ENCODE measurements at places on chromosomes 6 and 20.

DNA sequence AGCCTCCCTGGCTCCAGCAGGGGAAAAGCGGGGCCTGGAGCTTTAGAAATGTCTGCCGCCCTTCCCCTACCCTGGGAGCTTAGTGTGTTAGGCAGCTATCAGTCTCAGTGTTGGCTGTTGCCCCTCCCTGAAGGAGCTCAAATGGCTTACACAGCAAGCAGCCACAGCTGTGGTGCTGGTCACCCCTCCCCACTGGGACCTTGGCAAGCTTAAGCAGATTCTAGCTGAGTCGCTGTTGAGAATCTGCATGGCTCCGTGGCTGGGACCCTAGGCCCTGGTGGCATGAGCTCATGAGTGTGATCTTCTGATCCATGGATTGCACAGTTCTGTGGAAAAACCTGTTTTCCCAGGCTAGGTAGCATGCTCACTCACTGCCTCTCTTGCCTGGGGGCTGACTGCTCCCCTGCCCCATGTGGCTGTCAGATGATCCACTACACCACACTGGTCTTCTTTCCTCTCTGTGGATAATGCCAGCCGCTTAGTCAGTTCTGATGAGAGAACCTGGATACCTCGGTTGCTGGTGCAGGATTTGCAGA lies 714.0 kb downstream of the MAFB start:
- no peak for DNase-seq

- DNase-seq = no peak
These were observed 376.0 kb upstream of the HS3ST5 start for GRCh38 chr6:114718716-114719270.

DNA sequence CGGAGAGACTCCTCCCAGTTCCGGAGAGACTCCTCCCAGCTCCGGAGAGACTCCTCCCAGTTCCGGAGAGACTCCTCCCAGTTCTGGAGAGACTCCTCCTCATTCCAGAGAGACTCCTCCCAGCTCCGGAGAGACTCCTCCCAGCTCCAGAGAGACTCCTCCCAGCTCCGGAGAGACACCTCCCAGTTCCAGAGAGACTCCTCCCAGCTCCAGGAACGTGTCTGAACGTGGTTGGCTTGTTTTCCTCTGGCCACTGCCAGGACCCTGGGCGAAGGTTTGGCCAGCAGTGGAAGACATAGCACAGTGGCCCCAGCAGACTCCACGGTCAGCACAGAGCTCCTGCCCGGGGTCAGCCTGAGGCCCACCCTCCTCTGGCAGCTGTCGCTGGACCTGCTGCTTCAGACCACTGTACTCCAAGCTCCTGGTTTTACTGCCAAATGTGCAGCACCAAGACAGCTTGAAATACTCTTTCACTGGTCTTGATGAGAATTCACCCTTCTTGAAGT lies 122.3 kb upstream of the AFDN start:
- DNase-seq = no peak

DNA sequence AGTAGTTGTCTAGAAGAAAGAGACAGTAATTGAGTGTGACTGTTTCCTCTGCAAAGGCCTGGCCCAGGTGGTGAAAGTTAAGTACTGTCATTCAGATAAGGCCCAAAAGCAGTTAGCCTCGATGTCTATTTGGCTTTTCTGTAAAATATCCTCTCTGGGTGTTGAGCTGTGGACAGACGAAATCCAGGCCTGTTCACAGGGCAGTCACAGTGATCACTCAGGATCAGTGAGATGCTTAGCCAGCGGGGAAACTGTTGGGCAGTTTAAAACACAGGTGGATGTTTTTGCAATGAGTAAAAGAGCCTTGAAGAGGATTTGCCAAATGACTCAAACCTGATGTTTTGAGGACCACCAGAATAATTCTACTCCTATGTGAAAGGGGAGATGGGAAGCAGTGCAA lies 22.0 kb upstream of the PRDM1 start:
- peak; percentile 20 for DNase-seq

DNA sequence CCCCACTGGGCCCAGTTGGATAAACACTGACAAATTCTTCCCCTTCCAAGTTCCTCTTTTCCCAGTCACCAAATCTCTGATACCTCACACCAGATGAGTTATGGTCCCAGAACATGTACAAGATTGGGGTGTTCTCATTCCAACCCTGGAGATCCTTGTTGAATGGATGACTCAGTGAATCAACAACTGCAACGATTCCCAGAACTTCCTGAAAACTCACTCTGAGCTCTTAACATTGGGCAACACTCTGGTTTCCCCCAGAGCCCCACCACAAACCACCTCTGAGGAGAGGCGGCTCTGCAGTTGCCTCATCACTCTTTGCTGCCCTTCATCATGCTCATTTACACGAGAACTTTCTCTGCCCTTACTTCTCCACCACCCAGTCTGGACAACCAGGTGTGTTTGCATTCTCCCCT lies 115.2 kb downstream of the MRPL14 start:
- DNase-seq = peak; percentile 100

DNA sequence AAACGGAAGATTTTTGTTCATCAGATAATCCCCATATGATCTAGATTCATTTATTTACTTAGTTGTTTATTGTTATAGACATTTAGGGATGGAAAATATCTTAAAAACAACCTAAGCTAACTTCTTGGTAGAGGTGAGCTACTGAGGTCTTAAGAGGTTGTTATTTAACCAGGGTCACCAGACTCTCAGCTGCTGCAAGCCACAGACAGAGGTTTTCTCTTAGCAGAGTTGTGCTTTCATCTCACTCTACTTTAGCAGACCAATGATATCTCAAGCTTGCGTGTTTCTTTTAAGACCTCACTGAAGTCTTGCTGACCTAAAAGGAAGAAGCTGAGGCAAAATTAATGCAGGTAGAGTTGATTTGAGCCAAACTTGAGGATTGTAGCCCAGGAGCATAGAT lies 43.6 kb downstream of the NCOA7 start:
- DNase-seq = no peak

DNA sequence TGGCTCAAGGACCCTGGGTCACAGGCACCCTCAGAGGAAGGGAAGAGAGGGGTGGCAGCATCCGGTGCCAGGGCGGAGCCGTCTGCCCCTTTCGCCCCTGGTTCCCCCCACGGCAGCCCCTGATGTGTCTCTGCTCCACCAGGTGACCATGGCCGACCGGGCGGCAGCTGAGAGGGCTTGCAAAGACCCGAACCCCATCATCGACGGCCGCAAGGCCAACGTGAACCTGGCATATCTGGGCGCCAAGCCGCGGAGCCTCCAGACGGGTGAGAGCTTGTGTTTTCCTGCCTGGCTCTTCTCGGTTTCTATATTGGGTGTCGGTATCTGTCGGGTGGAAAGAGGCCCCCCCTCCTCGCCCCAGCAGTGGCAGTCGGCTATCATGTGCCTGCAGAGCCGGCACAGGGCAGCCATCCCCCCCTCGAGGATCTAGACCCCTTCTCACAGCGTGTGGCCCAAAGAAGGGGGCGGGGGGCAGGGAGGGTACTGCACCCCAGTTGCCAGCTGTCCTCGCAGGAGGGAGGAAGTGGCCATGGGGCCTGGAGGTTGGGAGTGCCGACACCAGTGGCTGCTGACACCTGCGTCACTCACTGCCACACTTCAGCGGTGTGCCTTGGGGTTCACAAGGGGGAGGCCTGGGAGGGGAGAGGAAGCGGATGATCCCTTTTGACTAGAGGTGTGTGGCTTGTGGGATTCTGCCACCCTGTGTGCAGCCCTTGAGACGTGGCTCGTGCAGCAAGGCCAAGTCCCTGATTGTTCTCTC lies 1.5 kb downstream of the RBM38 start:
- no peak for DNase-seq

DNA sequence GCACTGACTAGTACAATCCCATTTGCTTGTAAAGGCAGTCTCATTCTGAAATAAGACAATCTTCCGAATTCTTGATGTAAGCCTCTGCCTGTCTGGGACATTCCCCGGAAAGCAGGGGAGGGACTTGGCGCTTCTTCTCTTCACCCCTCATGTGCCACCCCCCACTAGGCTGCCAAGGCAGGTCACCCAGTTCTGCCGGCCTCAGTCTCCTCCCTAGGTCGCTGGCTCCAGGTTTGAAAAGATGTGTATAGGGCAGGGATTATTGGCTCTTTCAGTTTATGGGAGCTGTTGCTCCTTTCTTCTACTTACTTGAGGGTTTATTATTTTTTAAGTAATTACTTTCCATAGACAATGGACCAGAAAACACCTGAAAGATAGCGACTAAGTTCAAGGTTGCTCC lies 158.1 kb upstream of the RPS6KA2 start:
- no peak for DNase-seq

DNA sequence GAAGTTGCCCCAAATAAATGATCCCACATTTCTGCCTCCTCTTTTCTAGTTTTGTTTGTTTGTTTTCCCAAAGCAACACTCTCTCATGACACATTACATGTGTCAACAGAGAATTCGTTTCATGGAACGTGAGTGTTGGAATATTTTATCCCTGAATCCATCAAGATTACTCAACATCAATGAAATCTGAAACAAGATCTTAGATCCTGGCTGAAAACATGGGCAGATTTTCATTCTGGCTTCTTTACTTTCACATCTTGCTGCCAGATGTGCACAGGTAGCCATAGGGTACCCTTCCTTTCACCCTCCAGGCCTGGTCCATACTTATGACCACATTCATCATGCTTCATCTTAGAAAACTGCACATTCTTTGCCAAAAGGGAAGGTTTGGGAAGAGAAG lies 347.0 kb downstream of the DOK5 start:
- peak; percentile 22 for DNase-seq

DNA sequence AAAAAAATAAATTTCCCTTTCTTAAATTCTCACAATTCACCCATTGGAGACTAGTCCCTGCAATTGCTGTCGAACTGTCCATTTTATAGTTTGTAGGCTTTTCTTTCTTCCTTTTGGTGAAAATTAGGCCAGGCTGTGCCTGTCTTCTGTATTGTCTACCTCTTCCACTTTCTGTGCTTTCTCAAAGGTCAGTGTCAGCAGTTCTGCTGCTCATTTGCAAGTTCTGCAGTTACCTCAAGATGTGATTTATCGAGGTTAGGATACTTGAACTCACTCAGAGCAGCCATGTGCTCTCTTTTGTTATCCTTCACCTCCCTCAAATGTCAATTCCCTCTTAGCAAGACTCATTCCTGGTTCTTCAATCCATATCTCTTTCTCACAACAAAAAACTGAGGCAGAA lies 179.1 kb downstream of the SLC35F1 start:
- DNase-seq = no peak

DNA sequence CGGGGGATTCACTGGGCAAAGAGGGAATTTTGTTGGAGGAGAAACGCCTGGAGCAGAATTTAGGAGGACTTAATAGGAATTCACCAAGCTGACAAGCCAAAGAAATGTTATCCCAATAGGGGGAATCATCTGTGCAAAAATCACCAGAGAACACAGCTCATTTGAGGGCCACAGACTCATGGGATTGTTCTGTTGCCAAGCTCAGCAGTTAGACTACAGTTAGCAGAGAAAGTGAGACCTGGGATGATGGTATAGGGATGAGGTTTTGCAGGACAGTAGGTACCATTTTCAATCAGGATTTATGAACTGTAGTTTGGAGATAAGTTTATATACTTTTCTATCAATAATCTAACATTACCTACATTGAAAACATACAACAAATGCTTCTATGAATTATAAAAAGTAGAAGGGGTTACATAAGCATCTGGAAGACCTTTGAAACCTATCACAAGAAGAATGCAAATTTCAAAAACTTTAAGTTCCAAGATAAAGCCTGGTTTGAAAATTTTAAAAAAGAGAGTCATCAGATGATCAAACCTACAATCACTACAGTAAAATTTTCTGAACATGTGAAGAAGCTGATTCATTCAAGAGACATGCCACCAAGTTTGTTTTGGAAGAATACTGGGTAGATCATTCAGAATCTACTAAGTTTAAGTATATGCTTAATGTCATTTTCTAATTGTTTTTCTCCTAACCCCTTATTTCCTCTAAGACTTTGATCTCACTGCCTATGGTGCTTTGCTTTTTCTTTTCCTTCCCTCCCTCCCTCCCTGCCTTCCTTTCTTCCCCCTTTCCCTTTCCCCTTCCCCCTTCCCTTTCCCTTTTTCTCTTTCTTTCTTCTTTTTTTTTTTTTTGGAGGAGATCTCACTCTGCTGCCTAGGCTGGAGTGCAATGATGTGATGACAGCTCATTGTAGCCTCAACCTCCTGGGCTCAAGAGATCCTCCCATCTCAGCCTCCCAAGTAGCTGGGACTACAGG lies 81.5 kb downstream of the KIF13A start:
- peak; percentile 82 for DNase-seq

DNA sequence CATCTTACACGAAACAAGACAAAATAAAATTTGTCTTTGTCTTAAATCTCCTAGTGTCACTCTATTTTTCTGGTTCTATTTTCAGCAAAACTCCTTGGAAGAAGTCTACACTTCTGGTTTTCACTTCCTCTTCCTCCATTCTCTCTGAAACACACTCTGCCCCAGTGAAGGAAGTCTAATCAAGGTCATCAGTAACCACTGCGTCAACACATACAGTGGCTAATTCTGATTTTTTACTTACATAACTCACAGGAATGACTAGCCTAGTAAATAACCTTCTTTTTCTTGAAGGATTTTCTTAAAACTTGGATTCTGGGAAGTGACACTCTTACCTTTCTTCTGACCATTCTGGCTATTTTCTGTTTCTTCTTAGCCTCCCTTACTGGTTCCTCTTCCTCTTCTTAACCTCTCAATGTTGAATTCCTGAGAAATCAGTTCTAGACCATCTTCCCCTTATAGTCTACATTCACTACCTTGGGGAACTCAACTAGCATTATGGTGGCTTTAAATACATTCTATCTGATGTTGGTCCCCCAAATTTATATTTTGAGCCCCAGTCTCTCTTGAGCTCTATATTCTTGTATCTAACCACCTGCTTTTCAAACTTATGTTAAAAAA lies 37.5 kb downstream of the AIG1 start:
- no peak for DNase-seq

- DNase-seq = peak; percentile 74
These were observed at the start of gene NPEPL1 for GRCh38 chr20:58692579-58693225. Gene NPEPL1 (plus strand): TSS chr20:58692800. CDS start chr20:58692901, 101 bp downstream.

DNA sequence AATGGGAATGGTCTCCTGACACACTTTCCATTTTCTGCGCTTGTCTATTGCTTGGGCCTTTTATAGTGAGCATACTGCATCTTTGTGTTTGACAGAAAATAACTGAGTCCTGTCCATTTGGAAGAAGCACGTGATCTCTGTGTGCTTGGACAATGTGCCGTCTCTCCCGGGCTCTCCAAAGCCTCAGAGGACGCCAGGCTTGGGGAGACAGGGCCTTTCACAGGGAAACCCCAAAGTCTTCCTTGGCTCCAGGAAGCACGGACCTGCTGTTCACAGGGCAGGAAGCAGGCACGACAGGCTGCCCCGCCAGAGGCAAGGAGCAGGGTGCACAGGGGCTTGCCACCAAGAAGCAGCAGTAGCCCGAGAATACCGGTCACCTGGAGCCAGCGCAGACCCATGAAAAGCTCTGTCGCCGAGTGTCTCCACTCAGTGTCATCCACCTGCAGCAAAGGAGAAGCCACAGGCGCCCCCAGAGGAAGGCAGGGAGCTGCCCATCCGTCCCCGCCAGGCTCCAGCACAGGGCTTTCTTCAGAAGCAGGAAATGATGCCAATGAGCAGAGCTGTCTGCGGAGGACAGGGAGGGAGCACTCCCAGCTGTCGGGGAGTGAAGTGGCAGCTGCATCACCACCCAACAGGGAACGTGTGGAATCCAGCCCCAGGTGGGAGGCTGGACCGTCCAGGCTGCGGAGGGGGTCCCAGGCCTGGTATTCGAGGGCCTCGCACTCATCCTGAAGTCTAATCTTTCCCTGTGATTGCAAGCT lies 135.1 kb downstream of the AGPAT4 start:
- DNase-seq = no peak

GRCh38 chr6:20162515-20162914 lies 49.8 kb downstream of the MBOAT1 start:
- DNase-seq = no peak

- DNase-seq = no peak
These were observed 349.3 kb downstream of the FARS2 start for GRCh38 chr6:5610640-5611039.

Data from fibroblast of skin of right quadriceps (primary cell).